H1 (cell line): ENCODE measurements at places on chromosomes 11 and 22. TPM values are rescaled to one million over a fixed set of nuclear protein-coding genes. Genes with fewer than 3 reads are reported as not detected.

GRCh38 chr11:113014262-113015097, 53.3 kb downstream of the NCAM1 start:
- H3K27ac ChIP-seq: no peak overlapping the region
- no peaks in the 10 kb centered on the region for H3K36me3 ChIP-seq
- H3K27me3 ChIP-seq: no peaks in the 10 kb centered on the region
- no peaks in the 10 kb centered on the region for H3K4me1 ChIP-seq
- no peak for DNase-seq

DNA sequence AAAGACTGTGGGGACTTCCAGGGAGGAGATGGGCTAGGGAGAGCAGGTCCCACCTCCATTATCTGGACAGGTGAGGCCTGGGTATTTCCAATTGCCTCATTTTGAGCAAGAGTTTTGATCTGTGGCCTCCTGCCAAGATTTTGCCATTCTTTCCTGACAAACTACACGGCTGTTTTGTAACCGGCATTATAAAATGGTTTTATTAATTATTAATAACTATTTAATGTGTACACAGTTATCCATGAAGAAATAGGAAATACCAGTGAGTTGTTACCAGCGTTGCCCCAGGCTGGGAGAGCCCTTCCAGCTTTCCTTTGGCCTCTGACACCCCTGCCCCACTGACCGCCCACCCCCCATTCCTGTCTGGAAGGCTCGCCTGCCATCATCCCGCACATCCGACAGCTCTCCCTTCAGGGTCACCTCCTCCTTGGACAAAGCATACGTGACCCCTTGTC, 14.9 kb upstream of the SEC14L3 start:
- no peaks in the 10 kb centered on the region for H3K4me1 ChIP-seq
- H3K27me3 ChIP-seq: no peaks in the 10 kb centered on the region
- H3K36me3 ChIP-seq: no peaks in the 10 kb centered on the region
- no peak overlapping the region for H3K4me3 ChIP-seq
- DNase-seq: no peak

The BTBD18 gene
- not detected in 2 replicates for total RNA-seq

The GNAZ gene
- 9.6 and 9.7 TPM in 2 replicates for total RNA-seq
